ENCODE measurements at places on chromosomes 2 and 18.
A peak's percentile ranks its signal among the peaks of the same experiment; 100 is the strongest.

GRCh38 chr2:69149631-69150215 lies 136.7 kb downstream of the ANTXR1 start:
- no peak for DNase-seq

DNA sequence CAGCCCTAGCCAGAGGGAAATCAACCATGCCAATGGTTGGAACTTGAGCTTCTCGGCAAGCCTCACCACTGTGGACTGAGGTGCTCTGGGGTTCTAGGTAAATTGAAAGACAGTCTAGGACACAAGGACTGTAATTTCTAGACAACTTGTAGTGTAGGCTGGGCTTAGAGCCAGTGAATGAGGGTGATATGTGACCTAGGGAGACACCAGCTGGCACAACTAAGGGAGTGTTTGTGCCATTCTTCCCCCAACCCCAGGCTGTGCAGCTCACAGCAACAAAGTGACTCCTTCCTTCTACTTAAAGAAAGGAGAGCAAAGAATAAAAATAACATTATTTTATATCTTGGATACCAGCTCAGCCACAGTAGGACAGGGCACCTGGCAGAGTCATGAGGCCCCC lies 1690.7 kb upstream of the TMEFF2 start:
- no peak for DNase-seq

- no peak for DNase-seq
These were observed 17.6 kb upstream of the TMEM247 start for GRCh38 chr2:46461709-46462171.

- DNase-seq = no peak
These were observed 20.9 kb downstream of the CFLAR start for GRCh38 chr2:201136889-201137321.

- no peak for DNase-seq
These were observed 3.1 kb downstream of the MGAT5 start for GRCh38 chr2:134256956-134257355.

- no peak for DNase-seq
These were observed 123.3 kb downstream of the CTIF start for GRCh38 chr18:48662011-48662661.

GRCh38 chr18:22172120-22172582 lies 2.8 kb downstream of the GATA6 start:
- DNase-seq = no peak

DNA sequence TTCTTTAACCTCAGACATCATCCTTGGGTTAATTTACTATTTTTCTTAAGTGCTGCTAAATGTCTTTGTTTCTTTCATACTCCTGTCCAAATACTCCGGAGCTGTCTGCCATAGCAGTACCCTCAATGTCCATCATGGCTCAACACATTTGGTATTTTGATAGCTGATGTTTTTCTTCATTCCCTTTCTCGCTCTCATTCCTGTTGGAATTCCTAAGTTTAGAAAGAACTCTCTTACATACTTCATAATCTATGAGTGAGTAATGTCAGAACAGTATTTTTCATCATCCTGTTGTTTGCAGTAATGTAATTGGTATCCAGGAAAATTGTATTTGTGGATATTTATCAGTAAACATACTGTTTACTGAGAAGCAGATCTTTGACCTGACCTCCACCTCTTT lies 282.9 kb downstream of the PTGR3 start:
- DNase-seq = no peak

GRCh38 chr2:208359632-208359986 lies 47.0 kb upstream of the PTH2R start:
- DNase-seq = peak; percentile 81

DNA sequence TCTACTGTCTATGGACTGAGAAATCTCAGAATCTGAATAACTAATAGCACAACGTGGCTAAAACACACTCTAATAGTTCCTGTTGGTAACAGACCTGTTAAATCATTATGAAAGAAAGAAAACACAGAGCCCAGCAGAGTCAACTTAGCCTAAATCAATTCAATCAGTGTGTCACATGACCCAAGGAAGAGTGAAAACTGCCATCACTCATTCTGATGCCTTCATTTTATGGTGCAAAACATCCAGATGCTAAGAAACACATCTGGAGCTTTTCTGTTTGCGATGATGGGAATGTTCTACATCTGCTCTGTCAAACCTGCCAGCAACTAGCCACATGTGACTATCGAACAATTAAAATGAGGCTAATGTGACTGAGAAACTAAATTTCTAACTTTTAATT lies 295.7 kb upstream of the TRIB2 start:
- no peak for DNase-seq

DNA sequence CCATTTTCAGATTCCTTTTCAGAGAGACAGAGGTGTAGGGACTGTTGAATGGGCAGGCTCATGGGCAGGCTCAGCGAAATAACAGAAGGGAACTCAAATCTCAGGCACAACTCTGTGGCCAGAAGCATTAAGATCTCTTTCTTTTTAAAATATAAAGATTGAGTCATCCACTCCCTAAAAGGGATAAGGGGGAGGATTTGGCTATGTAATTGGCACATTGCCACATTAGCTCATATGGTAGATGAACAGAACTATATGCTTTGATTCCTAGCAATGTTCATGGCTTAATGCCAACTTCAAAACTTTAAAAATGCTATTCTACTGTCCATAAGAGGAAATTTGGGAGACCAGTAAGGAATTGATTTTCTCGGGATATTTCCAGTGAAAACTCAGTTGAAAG lies 53.8 kb upstream of the SLC5A7 start:
- DNase-seq = no peak

- no peak for DNase-seq
These were observed 84.4 kb downstream of the EIPR1 start for GRCh38 chr2:3293221-3293620.

- DNase-seq = no peak
These were observed 108.1 kb downstream of the MARCO start for GRCh38 chr2:119049968-119050704.

DNA sequence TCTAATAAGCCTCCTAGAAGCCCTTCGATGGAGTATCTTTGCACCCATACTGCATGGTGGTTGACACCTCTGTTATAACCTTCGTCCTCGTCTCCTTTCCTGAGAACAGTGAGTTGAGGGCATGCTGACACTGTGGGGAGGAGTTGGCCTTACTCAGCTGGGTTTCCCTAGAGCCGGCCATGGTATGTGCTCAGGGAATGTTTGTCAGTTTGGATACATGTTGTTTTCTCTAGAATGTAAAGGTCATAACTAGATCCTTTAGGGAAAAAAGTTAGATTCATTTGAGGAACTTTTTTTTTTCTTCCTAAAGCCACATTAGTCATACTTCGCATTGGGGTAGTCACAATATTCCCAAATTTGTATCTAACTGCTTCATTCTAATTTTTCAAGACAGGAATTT lies 106.0 kb upstream of the FOSL2 start:
- DNase-seq = no peak

DNA sequence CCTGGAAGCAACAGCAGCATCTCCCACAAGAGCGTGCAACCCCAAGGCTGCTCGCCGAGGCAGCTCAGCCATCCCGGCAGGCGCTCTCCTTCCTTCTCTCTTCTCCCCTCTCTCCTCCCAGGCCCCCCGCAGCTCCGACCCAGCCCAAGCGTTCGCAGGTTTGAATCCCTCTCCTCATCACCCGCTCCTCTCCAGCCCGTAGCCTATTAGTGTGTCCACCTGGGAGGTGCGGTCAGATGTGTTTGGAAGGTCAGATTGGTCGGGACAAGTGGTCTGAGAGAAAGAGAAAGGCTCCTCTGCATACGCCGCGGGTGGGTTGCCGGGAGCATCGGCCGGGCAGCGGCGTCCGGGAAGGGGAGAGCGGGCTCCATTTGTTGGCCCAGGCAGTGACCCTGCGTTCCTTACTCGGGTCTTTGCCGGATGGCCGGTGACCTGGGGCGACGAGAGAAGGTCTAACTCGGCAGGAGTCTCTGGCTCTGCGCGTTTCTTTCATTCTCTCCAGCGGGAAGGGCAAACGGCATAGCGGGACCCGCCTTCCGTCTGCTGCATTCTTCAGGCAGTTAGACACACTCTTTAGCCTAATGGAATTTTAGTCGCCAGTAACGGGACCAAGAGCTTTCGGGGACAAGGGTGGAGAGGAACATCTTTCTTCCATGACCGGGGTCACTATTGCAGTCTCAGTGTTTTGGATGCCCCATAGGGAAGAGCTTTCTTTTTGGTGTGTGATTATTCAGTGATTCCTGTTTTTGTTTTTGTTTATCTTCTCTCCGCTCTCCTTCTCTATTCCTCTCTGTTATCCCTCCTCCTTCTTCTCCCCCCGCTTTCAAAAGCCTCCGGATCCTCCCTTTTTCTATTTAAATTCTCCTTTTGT lies 1.1 kb upstream of the TMEFF2 start:
- DNase-seq = no peak

GRCh38 chr2:9593925-9594324 lies 36.9 kb downstream of the YWHAQ start:
- DNase-seq = no peak

DNA sequence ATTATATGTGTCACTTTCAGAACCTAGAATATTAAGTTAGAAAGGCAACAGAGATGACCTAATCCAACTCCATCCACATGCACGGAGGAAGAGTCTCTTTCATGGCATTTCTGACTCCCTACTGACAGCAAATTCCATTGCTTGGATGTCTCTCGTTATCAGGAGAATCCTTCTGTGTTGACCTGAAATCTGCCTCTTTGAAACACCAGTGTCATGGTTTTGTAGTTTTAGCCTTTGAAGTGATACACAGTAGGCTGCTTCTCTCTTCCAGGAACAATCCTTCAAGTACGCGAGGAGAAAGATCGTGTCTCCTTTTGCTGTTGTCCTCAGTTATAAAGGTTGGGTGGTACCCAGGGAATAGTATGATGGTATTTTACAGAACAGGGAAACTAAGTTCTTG lies 201.9 kb upstream of the RASGRP3 start:
- DNase-seq = no peak

DNA sequence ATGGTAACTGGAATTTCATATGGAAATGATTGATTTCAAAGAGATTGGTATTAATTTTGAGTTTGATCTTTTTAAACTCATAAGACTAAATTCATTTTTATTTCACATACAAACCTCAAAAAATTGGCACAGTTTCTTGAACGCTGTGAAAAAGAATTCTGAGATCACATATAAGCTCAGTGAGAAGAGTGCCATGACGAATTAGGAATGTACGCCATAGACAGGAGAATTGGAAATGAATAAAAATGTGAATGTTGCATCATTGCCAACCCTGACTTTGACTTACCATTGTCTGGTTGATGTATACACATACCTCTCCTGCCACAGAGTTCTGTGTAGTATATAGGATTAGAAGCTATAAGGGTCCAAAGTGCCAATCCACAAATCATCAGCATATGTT lies 290.4 kb upstream of the ZC3H15 start:
- DNase-seq = no peak

GRCh38 chr2:159612255-159612901 lies 4.0 kb downstream of the BAZ2B start:
- DNase-seq = no peak

DNA sequence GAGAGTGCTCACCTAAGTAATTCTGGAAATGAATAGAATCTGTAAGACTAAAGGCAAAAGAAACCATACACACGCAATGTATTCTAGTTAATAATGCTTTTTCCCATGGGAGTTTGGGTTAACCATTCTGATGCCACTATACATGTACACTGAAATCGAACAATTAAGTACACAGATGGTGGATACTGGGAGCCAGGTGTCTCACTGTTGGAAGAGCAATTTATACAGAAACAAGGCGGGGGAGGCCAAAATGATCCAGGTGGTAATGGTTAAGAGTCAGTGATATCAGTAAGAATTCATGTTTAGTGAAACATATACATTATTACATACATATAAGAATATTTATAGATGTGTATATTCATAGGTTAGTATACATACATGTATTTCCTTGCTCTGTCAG lies 67.2 kb downstream of the TMEM131 start:
- DNase-seq = no peak

- DNase-seq = no peak
These were observed 1.2 kb downstream of the BABAM2 start for GRCh38 chr2:27891673-27892105.

- no peak for DNase-seq
These were observed 59.9 kb upstream of the BZW1 start for GRCh38 chr2:200751786-200752185.

DNA sequence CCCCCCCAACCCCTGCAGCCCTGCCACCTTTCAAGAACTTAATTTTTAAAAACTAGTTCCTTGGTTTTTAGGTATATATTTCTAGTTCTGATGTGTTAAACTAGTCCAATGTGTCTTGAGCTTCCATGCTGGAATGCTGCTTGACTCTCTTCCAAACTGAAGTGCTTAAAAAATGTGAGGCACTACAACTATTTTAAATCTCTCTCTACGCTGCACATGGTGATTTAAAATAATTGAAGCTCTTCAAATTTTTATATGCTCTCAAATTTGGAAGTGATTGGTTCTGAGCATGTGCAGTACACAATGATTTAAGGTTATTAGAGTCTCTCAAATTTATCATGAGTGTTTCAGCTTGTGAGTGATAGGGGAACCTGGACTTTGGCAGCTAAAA lies 192.6 kb upstream of the ZEB2 start:
- no peak for DNase-seq

DNA sequence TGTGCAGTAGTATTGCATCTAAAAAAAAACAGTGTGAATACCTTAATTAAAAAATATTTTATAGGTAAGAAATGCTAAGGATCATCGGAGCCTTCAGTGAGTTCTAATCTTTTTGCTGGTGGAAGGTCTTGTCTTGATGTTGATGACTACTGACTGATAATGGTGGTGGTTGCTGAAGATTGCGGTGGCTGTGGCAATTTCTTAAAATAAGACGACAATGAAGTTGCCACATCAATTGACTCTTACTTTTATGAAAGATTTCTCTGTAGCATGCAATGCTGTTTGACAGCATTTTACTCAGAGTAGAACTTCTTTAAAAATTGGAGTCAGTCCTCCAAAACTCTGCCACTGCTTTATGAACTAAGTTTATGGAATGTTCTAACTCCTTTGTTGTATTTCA lies 36.2 kb downstream of the GLS start:
- DNase-seq = no peak

DNA sequence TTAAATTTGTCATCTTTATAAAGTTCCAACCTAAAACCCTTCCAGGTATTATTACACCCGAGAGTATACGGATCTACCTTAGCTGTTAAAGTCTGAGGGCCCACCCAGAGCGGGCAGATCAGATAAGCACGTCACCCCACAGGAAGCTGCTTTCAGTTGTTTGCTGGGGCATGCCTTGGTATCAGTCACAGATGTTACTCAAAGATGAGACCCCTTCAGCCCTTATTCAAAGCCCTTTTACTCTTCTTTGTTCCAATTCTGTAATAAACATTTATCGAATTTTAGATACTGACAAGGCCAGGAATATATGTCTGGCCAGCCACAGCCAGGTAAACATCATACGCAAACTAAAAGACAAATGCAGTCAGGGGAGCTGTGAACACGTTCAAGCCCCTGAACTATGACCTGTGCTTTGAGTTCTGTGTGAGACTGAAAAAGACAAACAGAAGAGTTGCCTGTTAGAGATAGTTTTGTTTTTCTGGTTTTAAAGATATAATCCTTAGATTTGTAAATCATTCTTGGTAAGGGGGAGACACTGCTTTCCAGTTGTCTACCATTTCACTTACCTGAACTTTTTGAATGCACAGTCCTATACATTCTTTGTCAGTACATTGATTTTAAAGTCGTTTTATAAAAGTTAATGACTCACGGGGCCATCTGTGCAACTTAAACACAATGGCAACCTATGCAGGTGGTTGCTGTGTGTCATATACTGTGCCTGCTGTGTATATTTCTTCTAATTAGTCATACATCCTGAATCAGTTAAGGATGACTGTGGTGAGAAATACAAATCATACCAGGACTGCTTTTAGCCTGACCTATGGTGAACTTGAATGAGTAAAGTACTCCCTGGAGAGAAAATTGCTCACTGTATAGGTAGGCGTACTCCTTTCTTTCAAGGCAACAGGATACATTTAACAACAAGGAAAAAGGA lies 100.5 kb upstream of the ITPRID2 start:
- DNase-seq = no peak

- DNase-seq = no peak
These were observed 651.4 kb downstream of the STK39 start for GRCh38 chr2:167595839-167596471.
